NCI-H460 (cell line): ENCODE measurements at places on chromosomes 11 and 22. TPM values are rescaled to one million over a fixed set of nuclear protein-coding genes. Genes with fewer than 3 reads are reported as not detected.

The TBRG1 gene
- total RNA-seq, result 23.8 and 30.3 TPM in 2 replicates

The ZNF280A gene
- total RNA-seq, result 0.75 and 0.89 TPM in 2 replicates

The SHISA8 gene
- not detected in 2 replicates for total RNA-seq

- DNase-seq, result no peak
Observed at GRCh38 chr11:17406082-17406817, 17.8 kb upstream of the KCNJ11 start.

DNA sequence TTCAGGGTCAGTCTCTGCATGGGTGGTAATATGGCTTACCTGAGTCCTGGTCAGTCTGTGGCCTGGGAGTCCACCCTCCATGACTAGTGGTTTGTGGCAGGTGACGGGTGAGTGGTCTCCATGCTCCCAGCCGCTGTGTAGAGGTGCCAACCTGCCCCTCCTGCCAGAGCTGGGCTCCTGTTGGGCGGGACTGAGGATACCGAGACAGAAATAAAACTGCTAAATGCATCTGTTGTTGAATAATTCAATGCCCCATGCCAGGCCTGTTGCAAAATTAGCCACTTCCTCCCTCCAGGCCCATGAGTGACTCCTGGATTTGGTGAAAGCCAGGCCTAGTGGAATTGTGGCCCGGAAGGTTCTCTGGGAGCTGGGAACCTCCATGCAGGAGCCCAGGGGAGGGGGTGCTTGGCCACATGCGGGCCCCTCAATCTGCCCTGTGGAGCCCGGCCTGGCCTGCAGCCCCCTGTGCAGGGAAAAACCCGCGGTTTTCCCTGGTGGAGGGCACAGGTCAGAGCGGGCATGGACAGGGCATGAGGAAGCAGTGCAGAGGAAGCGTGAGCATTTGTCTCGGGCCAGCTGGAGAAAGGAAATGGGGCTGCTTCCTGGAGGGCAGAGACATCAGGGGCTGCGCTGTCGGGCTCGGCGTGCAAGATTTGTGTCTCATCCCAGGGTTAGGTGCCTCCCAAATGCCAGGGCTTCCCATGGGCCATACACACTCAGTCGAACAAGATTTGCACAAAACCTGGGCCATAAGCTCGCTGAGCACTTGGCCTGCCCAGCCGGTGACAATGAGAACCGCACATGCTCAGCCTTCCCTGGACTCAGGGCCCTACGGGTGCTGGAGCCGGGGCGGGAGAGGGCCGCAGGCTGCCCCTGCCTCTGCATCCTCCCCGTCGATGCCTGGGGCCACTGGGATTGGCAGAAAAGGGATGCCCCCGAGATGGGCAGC is 66.9 kb downstream of the KCNQ1 start:
- DNase-seq, result no peak

DNA sequence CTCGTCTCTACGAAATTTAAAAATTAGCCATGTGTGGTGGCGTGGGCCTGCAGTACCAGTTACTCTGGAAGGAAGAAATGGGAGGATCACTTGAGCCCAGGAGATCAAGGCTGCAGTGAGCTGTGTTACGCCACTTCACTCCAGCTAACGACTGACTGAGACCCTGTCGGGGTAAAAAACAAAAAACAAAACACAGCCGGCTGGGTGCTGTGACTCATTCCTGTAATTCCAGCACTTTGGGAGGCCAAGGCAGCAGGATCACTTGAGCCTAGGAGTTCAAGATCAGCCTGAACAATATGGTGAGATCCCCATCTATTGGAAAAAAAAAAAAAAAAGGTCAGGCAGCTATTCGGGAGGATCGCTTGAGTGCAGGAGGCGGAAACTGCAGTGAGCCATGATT is 2.4 kb downstream of the PAFAH1B2 start:
- no peak for DNase-seq

- no peak for DNase-seq
Observed at GRCh38 chr11:65851083-65851579, 6.8 kb downstream of the CFL1 start.

GRCh38 chr11:93344855-93345333 is 14.4 kb downstream of the DEUP1 start:
- no peak for DNase-seq

DNA sequence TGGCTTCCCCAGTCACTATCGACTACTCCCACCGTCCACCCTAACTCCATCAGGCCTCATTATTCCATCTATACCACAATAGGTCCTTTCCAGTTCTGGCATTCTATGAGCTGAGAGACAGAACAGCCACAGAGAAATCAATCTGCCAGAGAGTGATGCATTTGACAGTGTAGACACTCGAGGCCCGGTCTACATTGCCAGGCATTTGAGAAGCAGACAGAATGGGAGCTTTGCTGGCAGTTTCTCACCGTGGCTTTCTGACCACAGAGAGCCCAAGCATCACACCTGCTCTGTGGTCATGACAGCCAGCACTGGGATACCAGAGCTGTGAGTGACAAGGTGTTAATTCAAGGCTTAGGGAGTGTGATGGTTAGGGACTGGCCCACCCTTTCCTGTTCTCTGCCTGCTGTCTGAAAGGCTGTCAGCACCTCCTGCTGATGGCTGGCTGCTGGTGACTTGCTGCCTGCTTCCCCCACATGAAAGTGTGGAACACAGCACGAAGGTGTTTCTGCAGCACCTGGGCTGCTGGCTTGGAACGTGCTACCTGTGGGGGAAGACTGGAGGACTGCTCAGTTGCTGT is 137.8 kb downstream of the KIRREL3 start:
- no peak for DNase-seq

- no peak for DNase-seq
Observed at GRCh38 chr11:118186346-118187107, 10.1 kb upstream of the SCN2B start.

DNA sequence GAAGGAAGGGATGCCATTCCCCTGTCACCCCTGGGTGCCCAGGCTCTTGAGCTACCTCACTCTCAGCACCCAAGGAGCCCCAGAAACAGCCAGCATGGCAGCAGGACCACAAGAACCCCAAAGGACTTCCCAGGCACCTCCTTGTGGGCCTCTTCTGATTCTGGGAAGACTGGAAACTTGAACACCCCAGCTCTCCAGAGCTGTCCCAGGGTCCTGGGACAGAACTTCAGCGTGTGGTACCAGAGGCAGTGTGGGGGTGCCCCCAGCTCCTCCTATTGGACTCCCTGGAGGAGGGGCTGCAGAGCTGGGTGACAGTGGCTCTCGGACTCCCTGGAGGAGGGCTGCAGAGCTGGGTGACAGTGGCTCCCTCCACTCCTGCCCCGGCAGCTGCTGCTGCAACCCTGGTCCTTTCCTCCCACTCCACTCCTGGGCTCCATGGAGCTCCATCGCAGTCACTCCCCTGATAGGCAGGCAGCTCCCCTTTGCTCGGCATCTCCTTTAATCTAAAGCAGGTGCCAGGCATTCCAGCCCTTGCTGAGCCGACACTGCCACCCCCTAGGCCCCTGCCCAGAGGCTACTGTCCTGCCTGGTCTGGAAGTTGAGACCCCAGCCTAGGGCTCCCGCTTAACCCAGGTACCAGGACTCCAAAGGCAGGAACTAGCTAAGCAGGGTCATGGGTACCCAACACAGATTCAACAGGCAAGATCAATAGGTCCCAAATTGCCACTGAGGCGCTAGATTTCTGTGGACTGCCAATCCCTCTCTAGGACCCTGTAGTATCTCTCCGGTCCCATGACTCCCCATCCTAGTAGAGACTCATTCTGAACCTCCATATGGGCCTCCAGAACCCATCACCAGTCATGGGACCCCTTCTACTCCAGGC is 2.7 kb downstream of the BCL9L start:
- no peak for DNase-seq

- DNase-seq, result no peak
Observed at GRCh38 chr11:15662285-15662684, 547.6 kb downstream of the INSC start.

GRCh38 chr11:19187114-19187832 is 14.5 kb downstream of the CSRP3 start:
- DNase-seq, result no peak
